Activated CD4-positive, CD25-positive, alpha-beta regulatory T cell (primary cell): ENCODE measurements at places on chromosomes 6 and 20.

DNA sequence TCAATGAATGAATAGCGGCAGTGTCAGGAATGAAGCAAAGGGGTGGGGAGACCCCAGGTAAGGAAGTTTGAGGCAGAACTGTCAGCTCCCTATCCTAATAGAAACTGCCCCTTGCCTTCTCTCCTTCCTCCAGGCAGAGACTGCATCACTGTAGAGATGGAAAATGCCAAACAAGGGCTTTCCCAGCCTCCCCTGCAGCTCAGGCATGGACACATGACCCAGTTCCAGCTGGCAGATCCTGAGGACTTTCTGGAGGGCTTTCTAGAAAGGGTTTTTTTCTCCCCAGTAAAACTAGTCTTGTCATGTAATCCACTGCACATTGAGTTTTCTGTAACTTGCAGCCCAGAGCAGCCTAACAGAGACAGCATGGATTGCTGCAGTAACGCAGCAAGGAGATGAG is 17.9 kb upstream of the PNPLA1 start:
- no peak for DNase-seq

GRCh38 chr6:159639721-159640120 is 53.3 kb downstream of the SOD2 start:
- no peak for DNase-seq

GRCh38 chr20:10511170-10511508 is 76.0 kb downstream of the SLX4IP start:
- no peak for DNase-seq

GRCh38 chr6:72933233-72933632 is 292.1 kb downstream of the KHDC1L start:
- no peak for DNase-seq

DNA sequence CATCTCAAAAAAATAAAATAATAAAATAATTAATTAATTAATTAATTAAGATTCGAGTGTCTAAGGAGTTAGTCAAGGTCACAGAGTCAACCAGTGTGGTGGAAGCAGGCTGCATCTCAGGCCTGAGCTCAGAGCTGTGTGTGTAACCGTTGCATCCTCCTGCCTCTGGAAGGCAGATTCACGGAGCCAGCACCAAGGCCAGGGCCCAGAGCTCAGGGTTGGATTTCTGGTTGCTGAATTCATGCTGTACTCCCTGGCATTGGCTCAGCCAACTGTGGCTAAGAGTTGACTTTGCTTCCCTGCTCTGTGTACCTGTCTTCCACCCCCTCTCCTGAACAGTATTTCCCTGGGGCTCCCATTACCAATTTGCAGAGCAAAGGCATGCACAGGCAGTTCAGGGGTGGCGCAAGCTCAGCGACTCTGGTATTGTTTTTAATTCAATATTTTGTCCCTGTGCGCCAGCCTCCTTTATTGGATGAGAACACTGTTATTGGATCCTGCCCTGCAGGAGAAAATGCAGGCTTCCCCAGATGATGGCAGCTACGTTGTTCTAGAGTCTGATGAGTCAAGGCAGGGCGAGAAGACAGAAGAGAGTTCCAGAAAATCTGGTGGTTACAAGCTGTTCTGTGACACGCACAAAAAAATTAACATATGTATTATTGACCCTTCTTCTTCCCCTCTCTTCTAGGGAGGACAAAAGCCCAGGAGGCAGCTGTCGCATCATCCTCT is 12.3 kb upstream of the CTNNBL1 start:
- DNase-seq, result no peak
